ENCODE measurements at places on chromosomes 5 and 9.

DNA sequence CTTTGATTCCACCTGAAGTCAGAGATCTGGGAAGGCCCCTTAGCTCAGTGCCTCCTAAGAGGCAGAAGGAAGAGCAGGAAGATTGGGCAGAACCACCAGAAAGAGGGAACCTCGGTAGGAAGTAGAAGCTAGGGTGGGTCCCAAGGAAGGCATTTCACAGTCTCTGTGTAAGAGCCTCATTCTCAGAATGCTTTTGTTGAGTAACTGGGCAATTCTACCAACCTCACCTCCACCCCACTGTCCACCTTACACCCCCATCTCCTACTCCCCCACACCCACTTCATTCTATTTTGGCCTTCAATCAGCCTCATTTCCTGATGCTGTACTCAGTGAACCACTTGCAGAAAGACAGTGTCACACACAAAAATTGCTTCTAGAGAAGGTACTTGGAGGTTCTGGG lies 3.5 kb downstream of the HBEGF start:
- no peak for DNase-seq

GRCh38 chr5:95846554-95847260 lies 24.2 kb upstream of the GLRX start:
- no peak for DNase-seq

DNA sequence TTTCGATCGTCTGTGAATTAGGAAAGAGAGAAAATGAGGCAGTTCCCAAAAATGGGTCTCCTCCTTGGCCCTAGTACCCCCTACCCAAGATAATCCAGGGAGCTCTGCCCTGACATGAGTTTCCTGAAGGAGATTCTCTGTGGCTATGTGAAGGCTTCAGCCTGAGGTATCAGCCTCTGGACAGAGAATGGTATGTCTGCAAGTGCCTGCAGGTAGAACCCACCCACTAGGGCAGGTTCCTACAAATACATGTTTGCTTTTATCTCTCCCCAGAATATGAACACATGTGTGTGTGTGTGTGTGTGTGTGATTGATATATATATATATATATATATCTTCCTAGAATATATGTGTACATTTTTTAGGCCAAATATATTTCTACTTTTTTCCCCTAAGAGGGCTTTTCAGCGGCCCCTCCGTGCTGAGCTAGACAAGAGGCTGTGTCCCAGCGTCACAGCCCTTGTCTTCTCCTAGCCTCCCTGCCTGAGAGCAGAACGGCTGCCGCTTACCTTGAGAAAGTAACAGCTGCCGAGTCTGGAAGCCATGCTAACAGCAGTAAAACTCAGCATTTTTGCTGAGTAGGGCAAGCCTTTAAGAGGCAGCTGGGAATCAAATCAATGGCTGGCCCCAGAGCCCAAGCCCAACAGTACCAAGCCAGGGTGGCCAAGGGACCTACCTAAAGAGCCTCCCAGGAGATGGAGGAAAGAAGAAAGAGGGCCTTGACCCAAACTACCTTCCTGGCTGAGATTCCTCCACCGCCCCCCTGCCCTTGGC lies 2.1 kb downstream of the BRINP1 start:
- DNase-seq = no peak

DNA sequence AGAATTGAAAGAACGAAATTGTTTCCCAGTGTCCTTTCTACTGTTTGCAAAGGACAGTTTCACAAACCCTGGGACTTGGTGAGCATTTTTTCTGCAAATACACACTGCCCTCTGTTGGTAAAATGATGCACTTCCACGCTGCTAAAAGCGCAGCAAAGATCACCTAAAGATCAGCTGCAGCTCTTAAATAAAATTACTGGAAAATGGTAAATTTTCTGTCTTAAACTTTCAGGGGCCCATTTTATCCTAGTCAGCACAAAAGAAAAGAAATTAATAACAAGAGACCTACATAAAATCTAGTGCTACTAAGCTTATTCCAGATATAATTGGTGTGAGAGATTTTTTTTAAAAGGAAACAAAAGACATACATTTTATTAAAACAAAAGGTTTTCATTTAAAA lies 566.0 kb downstream of the CAAP1 start:
- DNase-seq = no peak

DNA sequence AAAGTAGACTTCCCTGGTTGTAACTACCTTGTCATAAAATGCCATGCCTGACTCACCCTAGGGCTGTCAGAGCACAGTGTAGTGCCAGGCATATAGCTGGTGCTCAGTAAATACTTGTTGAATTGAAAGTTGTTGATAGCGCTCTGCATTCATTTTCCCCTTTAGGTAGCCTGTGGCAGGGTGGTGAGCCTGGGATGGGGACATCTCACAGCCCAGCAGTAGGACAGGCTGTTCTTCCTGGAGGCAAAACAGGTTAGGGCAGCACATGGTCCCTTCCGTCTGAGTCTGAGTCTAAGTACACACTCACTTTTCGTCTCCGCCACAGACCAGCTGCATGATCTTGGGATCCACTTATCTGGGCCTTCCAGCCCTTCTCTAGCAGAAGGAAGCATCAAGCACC lies 401.9 kb downstream of the ZSWIM6 start:
- DNase-seq = no peak

DNA sequence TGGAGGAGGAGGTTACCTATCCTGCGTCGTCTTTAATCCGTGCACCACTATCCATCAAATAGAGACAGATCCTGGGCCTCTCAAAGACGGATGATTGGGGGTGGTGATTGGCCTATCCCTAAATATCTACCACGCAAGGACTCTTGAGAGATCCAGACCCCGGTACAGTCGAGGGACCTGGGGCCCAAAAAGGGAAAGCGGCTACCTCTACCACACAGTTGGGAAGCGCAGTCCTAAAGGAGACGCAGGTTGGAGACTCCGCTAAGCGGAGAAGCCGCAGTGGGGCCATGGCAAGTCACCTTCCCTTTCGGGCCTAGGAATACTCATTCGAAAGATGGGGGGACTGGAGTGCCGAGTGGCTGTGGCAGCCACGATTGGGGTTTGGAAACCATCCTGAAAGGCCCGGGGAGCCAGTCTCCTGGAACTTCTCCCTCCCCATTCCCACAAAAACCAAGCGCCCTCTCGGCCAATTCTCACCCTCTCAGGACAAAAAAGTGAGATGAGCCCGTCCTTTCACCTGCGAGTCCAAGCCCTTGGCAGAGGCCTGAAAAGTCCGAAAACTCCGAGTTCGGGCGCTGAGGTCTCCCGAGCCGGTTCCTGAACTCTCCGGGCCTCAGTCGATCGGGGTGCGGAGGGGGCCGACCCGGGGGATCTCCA lies 499 bp upstream of the FOXE1 start:
- DNase-seq = no peak

- no peak for DNase-seq
Observed at GRCh38 chr5:921456-922435, 29.1 kb downstream of the TRIP13 start.

GRCh38 chr9:81861644-81862043 lies 66.6 kb upstream of the SPATA31D4 start:
- DNase-seq = no peak

DNA sequence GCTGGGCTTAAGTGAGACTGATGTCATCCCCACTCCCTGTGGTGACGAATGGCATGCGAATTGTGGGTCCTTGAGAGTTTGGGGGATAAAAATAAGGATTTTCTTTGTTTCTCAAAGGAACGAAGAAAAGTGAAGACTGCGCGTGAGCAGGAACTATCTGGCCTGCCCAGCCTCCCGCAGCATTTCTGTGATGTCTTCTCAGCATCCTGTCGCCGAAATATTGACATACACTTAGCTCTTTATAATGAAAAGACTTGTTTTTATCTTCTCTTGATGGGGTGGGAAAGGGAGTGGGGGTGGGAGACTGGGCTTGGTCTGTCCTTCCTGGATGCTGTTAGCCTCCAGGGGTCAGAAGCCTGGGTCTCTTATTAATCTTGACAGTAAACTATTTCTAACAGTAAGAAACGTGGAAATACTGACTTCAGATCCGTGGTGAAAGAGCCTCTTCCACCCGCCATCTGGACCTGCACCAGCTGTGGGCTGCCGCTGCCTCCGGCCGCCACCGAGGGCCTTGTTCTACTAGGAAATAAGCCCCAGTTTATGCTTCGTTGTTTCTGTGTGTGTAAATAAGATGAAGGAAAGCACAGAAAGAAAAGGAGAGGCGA lies 239.6 kb downstream of the FANCC start:
- no peak for DNase-seq

DNA sequence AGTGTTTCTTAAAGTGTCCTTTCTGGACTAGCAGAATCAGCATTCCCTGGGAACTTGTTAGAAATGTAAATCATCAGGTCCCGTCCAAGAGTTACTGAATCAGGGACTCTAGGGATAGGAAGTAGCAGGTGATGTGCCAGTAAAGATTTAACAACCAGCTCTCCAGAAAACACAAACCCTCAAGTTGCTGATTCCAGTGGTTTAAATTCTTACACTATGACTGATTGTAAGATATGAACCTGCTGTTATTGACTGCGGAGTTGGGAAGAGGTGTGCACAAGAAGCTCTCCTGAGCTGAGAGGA lies 39.1 kb upstream of the BASP1 start:
- no peak for DNase-seq

DNA sequence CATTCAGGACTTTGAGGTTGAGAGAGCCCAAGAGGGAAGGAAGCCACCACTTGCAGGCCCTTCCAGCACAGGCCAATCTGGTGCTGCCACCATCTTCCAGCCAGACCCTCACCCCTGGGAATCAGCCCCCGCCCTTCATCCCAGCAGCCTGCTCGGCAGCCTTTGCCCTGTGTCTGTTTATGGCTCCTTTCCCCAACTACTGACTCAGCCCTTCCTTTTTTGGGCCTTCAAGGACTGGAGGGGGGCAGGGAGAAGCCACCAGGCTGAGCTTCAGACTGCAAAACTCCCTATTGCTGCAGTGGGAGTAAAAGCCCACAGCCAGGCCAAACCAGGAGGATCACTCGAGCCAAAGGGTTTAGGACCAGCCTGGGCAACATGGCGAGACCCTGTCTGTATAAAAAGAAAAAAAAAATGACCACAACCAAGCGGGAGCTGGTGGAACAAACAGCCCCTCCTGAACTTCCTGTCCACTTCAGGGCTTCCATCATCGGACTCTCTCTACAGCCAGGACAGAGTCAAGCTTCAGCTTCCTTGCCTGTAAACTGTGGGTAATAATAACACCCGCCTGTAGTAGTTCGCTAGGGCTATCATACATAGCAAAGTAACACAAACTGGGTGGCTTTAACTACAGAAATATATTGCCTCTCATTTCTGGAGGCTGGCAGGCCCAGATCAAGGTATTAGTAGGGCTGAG lies 85.9 kb upstream of the IL17B start:
- DNase-seq = no peak

DNA sequence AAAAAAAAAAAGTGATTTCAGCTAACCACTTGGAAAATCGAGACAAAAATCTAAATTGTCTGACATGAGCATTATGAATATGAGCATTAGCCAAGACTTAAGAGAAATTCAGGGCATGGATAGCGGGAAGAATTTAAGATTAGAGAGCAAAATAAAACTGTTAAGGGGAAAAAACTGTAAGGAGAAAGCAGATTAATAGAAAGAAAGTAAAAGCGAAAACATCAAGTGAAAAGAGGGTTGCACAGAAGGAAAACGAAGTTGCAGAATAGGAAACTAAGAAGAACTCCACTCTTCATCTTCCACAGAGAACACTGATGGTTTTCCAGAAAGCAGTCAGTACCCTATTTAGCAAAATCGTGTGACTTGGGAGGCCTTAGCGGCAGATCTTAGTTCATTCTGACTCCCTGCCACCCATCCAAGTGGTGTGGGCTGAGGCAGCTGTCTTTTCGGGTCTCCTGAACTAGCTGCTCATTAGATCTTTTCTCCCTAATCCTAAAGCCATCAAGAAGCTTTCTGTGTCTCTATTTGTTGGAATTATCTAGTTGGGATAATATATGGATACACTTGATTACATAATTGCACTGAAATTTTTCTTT lies 3.7 kb downstream of the NIM1K start:
- DNase-seq = no peak

DNA sequence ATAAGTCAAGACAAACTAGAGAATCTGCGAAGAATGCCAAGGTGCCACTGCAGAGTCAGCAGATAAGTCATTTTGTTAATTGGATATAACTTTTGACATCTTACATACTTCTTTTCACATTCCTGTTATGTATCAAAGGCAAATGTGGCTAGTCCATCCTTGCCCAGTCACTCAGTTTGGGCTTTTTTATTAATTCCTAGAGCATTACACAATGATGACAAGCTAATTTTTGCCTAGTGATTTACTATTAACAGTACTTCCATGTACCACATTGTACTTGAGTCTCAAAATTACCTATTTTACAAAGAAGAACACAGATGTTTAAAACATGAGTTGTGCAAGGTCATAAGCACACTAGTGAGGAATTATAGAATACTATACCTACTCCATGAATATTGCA lies 680.8 kb downstream of the DNAH5 start:
- DNase-seq = no peak

DNA sequence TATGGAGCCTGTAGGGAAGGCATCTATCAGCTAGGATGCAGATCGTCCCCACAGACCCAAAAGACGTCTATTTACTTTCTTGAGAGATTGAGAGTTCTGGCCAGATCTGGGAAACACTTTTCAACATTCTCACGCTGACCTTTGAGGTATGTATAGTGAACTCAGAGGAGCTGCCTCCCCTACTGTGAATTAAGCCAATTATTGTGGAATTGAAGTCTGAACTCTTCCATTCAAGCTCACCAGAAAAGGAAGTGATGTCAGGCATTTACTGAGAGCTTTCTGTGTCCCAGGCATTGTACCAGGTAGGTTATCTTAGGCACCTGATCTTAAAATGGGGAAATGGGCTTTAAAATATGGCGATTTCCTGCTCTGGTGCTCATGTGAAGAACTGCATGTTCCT lies 136.5 kb downstream of the SV2C start:
- DNase-seq = no peak

- DNase-seq = no peak
Observed at GRCh38 chr5:96333391-96333790, 99.7 kb downstream of the PCSK1 start.

GRCh38 chr5:176577312-176578176 lies 28.4 kb downstream of the CDHR2 start:
- DNase-seq = peak; percentile 55

DNA sequence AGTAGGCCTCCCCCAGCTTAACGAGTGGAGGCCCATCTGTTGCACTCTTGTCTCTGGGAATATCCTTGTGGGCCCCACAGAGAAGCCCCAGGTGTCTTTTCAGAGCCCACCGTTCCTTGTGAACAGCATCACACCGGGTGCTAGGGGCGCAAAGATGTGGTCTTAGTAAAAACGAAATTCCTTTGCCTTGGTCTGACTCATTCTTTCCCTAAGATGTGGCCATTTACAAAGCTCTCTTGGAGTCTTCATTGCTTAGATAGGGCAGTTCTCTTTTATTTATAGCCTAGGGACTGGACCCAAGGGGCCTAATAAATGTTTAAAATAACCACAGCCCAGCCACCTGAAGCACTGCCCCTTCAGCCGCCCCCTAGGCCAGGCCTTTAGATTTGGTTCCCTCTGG lies 52.8 kb upstream of the RPL26L1 start:
- DNase-seq = no peak

- no peak for DNase-seq
Observed at GRCh38 chr5:34436761-34437501, 219.2 kb upstream of the RAI14 start.

DNA sequence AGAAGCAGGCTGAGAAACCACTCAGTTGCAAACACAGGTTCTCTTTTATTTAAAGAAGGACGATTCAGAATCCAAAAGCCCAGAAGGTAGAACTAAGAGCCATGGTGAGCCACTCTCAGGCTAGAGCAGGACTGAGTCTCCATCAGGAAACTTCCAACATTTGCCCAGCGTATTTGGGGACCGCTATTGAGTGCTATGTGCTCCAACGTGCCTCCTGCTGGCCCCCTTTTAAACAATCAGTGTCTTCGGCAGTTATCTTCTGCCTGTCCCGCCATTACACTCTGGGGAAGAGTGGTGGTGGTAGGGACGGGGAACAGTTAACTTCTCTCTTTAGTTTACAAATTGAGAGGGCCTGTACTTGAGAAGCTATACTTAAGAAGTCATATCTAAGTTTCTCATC lies 78.1 kb downstream of the DENND1A start:
- DNase-seq = no peak

Measured in Right ventricle myocardium inferior (tissue), 1 donor.